Effector memory CD8-positive, alpha-beta T cell (primary cell): ENCODE measurements at places on chromosomes 11 and 22.
A peak's percentile ranks its signal among the peaks of the same experiment; 100 is the strongest.

DNA sequence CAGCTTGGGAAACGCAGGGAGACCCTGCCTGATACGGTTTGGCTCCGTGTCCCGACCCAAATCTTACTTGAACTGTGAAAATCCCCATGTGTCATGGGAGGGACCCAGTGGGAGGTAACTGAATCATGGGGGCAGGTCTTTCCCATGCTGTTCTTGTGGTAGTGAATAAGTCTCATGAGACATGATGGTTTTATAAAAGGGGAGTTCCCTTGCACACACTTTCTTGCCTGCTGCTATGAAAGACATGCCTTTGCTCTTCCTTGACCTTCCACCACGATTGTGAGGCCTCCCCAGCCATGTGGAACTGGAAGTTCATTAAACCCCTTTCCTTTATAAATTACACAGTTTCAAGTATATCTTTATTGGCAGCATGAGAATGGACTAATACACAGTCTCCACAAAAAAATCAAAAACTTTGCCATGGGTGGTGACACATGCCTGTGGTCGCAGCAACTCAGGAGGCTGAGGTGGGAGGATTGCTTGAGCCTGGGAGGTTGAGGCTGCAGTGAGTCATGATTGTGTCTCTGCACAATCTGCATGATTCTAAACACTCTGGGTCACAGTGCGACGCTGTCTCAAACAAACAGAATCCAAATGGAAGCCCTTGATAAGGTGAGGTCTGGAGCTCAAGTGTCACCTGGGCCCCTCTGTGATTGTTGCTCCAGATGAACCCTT is 34.9 kb downstream of the SYN3 start:
- DNase-seq = no peak

- DNase-seq = no peak
Observed at GRCh38 chr22:19709063-19709769, 5.1 kb upstream of the SEPTIN5 start.

DNA sequence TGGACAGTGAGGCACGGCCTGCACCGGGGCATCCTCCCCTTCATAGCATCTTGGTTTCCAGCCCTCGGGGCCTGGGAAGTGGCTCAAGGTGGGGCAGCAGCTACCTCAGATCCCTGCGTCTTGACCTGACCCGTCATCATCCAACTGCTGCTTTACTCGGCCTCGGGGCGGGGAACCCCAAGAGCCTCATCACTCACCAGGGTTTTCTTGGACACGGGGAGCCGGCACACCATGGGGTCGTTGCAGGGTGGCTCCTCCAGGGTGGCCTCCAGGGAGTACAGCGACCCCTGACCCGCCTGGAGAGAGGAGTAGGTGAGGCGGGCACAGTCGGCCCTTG is 651 bp downstream of the CTSF start:
- no peak for DNase-seq

DNA sequence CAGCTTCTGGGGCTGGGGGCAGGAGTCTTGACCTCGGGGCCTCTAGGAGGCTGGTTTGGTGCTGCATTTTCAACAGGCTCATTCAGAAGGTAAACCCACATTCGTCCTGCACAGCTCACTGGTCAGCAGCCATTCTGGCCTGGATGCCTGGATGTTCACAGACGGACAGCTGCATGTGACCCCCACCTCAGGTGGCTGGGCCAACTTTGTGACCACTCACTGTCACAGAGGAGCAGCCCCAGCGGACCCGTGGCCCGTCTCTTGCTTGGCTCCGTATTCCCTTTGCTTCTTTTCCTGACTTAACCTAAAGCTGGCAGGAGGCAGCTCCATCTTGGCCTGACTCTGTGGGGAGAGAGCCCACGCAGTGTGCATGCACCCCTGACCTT is 8.2 kb downstream of the DGCR8 start:
- DNase-seq = no peak

DNA sequence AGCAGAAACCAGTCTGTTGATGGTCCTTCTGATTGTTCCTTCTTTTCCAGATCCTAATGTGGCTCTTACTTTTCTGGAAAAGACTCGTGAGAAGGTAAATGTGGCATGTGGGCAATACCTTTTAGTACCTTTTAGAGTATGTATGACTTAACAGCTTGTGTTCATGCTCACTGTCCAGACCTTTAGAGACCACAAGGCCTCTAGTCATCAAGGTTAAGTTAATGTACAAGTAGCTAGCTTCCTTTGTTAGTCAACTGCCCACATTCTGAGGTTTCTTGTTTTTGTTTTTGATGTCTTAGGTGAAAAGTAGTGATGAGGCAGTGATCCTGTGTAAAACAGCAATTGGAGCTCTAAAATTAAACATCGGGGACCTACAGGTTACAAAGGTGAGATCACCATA is 7.6 kb downstream of the PSMD13 start:
- no peak for DNase-seq

DNA sequence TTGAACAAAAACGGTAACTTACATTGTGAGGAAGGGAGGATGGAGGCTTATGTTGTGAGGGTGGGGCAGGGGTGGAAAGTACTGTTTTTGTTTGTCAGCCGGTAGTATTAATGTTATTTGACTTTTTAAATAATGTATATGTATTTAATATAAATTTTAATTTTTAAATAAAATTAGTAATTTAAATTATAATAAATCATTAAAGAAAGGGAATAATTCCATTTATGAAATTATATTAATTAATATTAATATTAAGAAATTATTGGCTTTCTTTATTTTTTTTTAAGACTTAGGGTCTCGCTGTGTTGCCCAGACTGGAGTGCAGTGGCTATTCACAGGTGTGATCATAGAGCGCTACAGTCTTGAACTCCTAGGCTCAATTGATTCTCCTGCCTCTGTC is 24.0 kb upstream of the TNRC6B start:
- DNase-seq = no peak

DNA sequence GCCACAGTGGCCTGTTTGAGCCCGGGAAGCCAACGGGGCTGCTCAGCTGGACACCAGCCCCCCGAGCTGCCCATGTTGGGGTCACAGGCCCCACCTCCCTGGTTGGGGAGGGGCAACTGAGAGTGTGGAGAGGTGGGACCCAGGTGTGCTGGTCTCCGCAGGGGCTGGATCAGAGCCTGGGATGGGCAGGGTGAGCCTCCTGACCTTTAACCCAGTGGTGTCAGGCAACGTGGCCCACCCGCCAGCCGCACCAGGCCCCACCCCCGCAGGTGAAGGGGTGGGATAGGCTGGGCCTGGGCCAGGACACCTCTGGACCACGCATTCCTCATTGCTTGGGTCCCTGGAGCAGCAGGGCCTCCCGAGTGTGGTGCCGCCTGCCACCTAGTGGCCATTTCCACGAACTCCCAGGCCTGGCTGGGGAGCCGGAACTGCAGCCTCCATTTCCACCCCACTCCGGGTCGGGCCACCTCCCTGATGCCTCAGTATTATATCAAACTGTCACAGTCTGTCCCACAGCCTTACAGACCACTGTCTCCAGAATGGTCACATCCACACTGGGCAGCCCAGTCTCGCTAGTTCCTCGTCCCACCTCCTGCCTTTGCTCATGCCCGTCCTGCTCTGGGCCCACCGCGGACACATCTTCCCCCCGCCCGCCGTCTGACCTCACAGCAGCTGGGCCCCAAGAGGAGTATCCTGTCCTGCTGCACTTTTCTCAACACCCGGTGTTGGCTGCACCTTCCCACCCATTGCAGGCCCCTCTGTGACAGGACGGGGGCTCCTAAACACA is 13.3 kb upstream of the PPP6R3 start:
- peak; percentile 76 for DNase-seq

GRCh38 chr22:46600273-46600796 is 19.9 kb upstream of the GRAMD4 start:
- no peak for DNase-seq

DNA sequence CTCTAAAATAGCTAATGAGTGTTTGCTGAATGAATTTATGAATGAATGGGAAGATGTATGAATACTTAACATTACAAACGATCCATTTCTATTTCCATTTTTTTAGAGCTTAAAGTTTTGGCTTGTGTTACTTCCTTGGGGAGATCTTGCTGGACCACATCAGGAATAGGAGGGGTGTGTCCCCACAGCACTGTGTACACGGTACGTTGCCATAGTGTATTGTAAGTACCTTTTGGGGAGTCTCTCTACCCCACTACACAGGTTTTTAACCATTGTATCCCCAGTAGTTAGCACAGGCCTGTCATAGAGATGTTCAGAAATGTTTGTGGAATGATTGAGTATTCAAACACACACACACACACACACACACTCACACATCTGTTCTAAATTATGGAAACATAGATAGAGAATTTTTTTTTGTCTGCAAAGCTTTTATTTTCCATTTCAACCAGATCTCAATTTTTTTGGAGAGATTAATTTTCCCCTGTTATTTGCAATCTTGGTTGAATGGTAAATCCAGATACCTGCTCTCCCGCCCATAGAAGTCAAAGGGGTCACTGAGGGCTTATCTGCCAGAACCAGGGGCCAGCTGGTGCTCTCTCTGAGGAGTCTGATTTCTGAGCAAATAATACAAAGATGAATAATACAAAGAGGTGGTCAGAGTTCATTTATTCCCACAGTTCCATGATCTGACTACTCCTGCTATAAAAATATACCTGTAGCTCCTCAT is 471.0 kb downstream of the INSC start:
- DNase-seq = no peak

- DNase-seq = no peak
Observed at GRCh38 chr11:70399681-70400112, 1.4 kb downstream of the CTTN start.
